ENCODE measurements at places on chromosomes 2 and 18. TPM values are rescaled to one million over a fixed set of nuclear protein-coding genes. Genes with fewer than 3 reads are reported as not detected.

Gene SPRED2
- total RNA-seq = 9.3 TPM

Gene MROH2A
- total RNA-seq = not detected

Gene MOGAT1
- total RNA-seq = not detected

DNA sequence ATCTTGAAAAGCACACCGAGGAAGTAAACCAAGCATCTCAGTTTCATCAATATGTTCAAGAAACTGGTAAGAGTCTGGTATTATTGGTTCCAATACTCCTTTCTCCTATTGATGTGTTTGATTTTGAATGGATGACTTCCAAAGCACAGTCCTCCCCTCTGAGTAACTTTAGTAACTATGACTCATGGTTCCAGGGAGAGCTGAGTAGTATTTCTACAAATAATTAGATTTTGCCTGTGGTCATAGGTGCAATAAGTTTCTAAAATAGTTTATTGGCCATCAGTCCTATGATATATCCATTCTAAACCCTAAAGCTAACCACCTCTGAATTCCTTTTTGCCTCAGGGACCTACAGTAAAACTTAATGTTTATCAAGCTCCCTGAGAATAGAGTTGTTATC is 352.4 kb downstream of the XIRP2 start:
- no peaks in the 10 kb centered on the region for H3K4me1 ChIP-seq
- peaks cover 58% of the 10 kb centered on the region for H3K36me3 ChIP-seq
- no peaks in the 10 kb centered on the region for H3K27me3 ChIP-seq
- no peak overlapping the region for H3K27ac ChIP-seq
- no peak for DNase-seq

GRCh38 chr18:2846636-2847316 is at the start of gene EMILIN2:
Gene EMILIN2 (plus strand): TSS chr18:2847006. CDS start chr18:2847189, 183 bp downstream.
- H3K4me3 ChIP-seq = peak within 1 kb of the TSS; percentile 54
- peaks cover 29% of the 10 kb centered on the region for H3K27me3 ChIP-seq
- no peaks in the 10 kb centered on the region for H3K36me3 ChIP-seq
- DNase-seq = peak; percentile 57
- peak within 1 kb of the TSS; percentile 44 for H3K27ac ChIP-seq

Data from gastrocnemius medialis (tissue), 4 donors.